Left forelimb (tissue), 1 donor: ENCODE measurements at places on chromosomes 1 and 21.

DNA sequence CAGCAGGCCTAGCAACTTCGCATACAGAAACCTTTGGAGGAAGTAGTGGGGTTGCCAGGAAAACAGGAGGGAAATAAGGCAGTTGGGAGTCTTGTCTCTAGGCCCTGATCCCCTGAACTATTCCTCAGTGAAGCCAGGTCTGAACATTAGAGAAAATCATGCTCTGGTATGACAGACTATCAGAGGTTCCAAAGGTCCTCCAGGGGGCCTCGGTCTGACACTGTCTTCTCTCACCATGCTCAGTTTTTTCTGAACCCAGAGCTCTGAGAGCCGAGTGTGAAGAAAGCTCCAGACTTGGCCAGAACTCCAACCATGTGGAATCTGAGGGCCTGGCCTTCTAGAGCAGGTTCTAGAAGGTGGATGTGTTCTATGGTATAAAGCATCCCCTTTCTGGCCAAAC lies 4.0 kb downstream of the TOMM40L start:
- no peak for DNase-seq

DNA sequence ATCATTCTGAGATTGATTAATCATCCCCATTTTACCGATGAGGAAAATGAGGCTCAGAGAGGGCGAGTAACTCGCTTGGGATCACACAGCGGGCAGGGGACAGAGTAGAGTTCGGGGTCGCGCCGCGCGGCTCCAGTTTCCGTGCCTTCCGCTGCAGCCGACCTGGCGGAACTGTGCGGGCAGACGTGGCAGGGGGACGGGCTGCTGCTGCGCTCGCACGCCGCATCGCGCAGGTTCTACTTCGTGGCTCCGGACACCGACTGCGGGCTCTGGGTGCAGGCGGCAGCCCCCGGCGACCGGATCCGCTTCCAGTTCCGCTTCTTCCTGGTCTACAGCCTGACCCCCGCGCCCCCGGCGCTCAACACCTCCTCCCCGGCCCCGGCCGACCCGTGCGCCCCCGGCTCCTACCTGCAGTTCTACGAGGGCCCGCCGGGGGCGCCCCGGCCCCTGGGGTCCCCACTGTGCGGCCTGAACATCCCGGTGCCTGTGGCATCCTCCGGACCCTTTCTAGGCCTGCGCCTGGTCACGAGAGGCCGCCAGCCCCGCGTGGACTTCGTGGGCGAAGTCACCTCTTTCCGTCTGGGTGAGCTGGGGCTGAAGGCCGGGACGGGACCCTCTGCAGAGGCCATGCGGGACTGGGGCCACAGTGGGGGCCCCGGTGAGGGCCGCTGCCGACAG lies 2.3 kb downstream of the LDLRAD2 start:
- no peak for DNase-seq

GRCh38 chr1:27507960-27508665 lies 18.1 kb upstream of the WASF2 start:
- no peak for DNase-seq

- no peak for DNase-seq
Measured at GRCh38 chr1:154598871-154599635, 8.9 kb downstream of the ADAR start.

DNA sequence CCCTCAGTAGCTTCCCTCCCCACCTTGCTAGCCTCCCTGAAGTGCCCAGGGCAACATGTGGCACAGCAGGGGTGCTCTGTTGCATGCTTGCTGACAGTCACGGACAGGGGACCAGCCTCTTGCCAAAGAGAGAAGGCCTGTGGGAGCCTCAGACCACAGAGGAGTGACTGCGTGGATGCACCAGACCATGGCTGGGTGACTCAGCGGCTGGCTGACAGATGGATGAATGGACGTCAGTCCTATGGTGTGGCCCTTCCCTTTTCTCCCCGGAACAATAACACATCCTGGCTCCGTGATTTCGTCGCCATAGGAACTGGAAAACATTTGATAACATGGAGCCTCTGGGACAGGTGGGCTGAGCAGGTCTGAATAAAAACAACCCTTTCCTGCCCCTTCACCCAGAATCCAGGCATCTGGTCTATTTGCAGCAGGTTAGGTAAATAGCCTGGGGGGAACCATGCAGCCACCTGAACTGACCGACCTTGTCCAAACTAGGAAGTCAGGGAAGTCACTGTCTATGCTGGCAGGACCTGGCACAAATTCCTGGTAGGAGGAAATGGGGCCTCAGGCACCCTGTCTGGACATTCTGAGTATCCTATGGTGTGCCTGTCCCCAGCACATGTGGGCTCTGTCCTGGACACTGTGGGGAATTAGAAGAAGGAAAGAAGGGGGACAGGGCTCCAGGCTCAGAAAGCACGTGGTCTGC lies 53.3 kb downstream of the NENF start:
- DNase-seq, result no peak

GRCh38 chr1:39782103-39782502 lies 6.6 kb downstream of the BMP8B start:
- no peak for DNase-seq

DNA sequence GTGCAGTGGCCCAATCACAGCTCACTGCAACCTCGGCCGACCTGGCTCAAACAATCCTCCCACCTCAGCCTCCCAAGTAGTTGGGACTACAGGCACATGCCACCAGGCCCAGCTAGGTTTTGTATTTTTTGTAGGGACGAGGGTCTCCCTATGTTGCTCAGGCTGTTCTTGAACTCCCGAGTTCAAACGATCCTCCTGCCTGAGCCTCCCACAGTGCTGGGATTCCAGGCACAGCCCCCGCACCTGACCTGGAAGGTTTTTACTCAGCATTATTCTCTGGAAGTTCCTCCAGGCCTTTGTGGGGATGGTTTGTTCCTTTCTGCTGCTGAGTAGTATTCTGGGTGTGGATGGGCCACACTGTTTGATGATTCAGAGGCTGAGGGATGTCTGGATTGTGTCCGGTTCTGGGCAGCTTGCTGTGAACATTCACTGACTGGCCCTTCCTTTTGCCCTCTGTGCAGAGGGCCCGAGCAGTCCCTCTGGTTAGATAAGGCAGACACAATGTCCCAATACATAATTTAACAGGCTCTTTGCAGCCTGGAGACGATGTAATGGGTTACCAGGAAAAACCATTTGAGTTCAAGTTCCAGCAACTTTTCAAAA lies 6.0 kb upstream of the TRAPPC10 start:
- DNase-seq, result no peak

DNA sequence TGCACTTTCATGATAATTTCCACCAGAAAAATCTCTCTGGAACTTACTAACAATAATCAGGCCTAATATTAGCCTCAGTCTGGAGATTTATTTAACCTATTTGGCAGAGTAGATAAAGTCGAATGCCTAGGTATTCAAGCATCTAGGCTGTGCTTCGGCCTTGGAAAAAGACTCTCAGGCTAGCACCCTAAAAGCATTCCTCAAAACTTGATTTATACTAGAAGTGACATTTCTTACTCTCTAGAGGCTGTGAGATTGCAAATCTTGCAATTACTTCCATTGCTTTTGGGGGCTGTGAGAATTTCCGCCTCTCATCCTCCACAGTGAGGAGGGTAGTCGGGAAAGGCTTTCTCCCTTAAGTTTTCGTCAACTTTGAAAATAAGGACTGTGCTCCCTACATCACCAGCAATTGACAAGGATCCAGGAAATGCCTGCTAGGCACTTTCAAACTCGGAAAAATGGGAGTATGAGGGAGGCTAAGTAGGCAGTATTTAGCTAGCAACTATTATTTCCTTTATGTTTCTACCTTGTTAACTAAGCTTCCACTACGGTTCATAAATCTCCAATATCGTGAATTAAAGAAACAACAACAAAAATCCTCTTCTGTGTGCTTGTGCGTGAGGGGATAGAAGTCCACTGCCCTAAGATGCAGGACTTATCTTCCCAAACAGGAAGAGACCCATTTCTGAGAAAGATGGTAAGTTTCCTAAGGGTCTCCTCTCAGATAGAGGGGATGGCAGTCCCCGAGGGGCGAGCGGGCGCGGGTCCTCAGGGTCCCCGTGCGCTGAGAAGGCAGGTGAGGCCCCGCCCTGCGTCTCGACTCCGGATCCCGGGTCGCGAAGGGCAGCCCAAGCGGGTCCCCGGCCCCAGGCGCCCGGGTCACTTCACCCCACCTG lies 1.1 kb upstream of the LMO4 start:
- DNase-seq, result no peak

- DNase-seq, result no peak
Measured at GRCh38 chr1:149848340-149849110, 50.8 kb upstream of the BOLA1 start.

- DNase-seq, result no peak
Measured at GRCh38 chr1:61358770-61359455, 276.6 kb downstream of the NFIA start.

- DNase-seq, result no peak
Measured at GRCh38 chr1:183019860-183020259, 3.4 kb upstream of the LAMC1 start.

DNA sequence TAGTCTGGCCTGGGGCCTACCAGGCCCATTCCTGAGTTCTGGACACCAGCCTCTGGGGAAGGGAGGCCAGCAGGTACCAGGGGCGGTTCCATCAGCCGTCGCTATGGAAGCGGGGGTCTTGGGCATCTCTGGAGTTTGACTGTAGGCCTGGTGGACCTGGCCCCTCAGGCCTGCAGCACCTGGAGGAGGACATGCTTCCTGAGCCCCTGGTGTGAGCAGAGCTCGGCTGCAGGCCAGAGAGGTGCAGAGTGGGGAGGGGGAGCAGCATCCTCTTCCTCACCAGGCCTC lies 7.8 kb downstream of the MYBPH start:
- no peak for DNase-seq

DNA sequence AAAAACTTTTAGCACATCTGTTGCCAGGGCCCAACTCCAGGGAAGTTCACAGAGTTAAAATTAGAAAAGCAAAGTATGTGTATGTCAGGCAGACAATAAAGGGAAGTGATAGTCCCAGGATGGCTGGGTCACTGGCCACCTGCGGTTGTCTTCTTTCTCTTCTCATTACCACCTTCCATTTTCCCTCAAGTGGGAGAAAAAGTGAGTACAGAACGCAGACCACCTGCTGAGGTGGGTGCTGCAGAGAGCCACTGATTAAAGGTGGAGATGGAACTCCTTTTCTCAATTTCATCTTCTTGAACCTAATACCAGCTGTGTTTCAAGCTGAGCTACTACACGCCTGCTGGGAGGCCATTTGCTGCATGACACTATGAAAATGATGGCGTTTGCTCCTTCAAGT lies 88.8 kb upstream of the PDE4B start:
- no peak for DNase-seq

- no peak for DNase-seq
Measured at GRCh38 chr21:42219606-42220137, 732 bp downstream of the ABCG1 start.

GRCh38 chr1:153678519-153679336 lies at the start of gene NPR1:
Gene NPR1 (plus strand): TSS chr1:153678688. CDS start chr1:153679109, 421 bp downstream.
- DNase-seq, result no peak

DNA sequence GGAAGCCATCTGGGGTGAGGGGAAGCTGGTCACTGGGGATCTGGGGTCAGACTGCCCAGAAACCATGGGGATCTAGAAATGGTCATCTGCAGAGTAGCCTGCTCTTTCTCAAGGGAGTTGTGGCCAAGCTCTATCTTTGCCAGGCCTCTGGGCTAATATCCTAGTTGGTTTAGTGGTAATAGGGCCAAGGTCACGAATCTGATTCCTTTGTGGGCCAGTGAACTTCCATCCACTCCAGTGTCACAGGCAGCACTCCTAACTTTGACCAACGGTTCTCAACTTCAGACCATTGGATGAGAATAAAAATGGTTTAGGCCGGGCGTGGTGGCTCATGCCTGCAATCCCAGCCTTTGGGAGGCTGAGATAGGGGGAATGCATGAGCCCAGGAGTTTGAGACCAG lies 28.1 kb upstream of the PPP2R5A start:
- DNase-seq, result no peak

- DNase-seq, result no peak
Measured at GRCh38 chr1:203158960-203159665, 16.5 kb downstream of the MYBPH start.

DNA sequence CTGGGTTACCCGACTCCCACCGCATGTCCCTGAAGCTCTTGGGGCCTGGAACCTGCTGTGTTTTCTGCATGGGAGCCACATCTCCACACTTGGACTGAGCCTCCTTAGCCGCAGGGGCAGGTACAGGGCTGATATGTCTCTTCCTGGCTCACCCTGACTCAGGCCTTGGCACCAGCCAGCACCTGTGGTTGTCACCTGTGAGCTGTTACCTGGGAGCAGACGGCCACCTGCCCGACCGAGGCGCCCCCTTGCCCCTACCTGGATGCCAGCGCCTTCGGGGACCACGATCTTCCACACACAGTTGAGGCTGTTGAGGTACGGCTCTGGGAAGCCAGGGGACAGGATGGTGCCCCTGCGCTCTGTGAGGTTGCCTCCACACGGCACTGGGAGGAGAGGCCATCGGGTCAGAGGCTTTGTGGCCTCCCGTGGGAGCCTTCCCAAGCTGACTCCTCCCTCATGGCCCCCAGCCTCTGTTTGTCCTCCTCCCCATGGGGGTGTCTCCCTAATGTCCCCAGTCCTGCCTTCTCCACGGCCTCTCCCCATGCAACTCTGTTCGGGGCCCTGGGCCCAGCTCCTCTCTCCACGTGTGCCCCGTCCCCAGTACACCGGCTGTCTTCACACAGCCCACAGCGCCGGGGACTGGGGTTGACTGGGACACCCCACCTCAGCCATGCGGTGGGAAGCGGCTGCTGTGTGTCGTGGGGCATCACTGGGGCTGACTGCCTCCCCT lies 152.0 kb downstream of the ZSCAN20 start:
- DNase-seq, result no peak

GRCh38 chr1:74811436-74812179 lies 78.7 kb downstream of the TYW3 start:
- DNase-seq, result no peak

DNA sequence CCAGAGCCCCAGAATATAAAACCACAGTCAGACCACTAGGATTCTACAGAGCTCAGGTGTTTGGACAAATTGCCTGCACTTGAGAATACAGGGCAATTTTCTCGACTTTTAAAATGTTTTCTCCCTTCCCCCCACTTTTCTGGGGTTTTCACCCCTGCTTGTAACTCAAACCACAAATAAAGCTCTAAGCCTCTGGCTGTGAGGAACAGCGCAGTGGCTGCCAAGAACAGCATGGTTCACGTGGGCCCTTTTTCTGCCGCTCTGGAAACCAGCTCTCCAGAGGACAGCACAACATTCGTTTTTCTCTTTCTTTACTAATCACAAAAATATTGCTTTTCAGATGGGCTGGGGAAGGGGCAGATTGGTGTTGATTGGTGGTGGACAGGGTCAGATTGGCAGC lies 102.2 kb upstream of the JUN start:
- no peak for DNase-seq

GRCh38 chr1:109754738-109755137 lies 9.0 kb downstream of the EPS8L3 start:
- peak; percentile 8 for DNase-seq

DNA sequence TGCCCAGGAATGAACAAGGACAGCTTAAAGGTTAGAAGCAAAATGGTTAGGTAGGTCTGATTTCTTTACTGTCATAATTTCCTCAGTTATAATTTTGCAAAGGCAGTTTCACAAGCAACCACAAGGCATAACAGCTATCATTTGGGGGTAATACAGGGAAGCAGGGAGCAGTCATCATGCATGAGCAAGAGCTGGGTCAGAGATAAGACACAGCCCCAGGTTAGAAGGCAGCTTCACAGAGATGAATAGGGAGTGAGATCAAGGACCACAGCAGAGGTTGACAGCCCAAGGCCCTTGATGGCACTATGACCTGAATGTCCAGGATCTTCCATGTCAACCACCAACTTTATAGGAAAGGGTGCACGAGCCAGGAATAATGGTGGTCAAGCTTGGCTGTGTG lies 9.0 kb upstream of the CSRP1 start:
- no peak for DNase-seq

- DNase-seq, result peak; percentile 75
Measured at GRCh38 chr1:64471218-64472039, 1.5 kb downstream of the CACHD1 start.

GRCh38 chr1:200856716-200857357 lies 15.9 kb upstream of the GPR25 start:
- no peak for DNase-seq
